ENCODE measurements at places on chromosomes 16 and 17. TPM values are rescaled to one million over a fixed set of nuclear protein-coding genes. Genes with fewer than 3 reads are reported as not detected.

The IGSF6 gene
- not detected for total RNA-seq

The KRT15 gene
- total RNA-seq = not detected

The SLC52A1 gene
- total RNA-seq = 0.18 TPM

The TNFSF12 gene
- total RNA-seq = 39.2 TPM

The SEC14L1 gene
- total RNA-seq = 42.3 TPM

The KRT20 gene
- total RNA-seq = not detected

The HOXB3 gene
- total RNA-seq = 0.36 TPM

The PTX4 gene
- total RNA-seq = not detected

The CACNA1H gene
- 1.1 TPM for total RNA-seq

The ZNF624 gene
- total RNA-seq = 12.0 TPM

The SPN gene
- total RNA-seq = 0.36 TPM

The CTRB1 gene
- not detected for total RNA-seq

The ARHGDIG gene
- total RNA-seq = 2.3 TPM

The MT3 gene
- 0.81 TPM for total RNA-seq

The ACSM5 gene
- 6.3 TPM for total RNA-seq

Measured in cardiac atrium fibroblast (primary cell).